ENCODE measurements at places on chromosomes 7 and 10.

GRCh38 chr7:2645274-2645868, 13.6 kb downstream of the TTYH3 start:
- no peak for DNase-seq

DNA sequence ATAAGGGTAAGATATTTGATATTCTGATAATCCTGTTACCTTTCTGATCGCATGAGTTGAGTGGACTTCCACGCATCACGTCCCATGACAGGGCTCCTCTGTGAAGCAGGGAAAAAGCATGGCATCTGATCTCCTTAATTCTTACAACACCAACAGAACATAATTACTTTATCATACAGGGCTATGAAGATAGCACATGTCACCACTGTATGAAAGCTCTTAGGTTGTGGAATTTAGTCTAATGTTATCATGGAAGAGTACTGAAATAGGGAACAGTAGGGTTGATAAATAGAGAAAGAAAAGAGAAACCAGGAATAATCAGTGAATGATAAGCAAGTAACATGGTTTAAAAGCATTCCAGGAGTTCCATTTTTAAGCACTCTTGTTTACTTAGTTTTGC, 212.0 kb downstream of the CACNB2 start:
- no peak for DNase-seq

GRCh38 chr7:102300643-102301221, 14.1 kb downstream of the SH2B2 start:
- no peak for DNase-seq

DNA sequence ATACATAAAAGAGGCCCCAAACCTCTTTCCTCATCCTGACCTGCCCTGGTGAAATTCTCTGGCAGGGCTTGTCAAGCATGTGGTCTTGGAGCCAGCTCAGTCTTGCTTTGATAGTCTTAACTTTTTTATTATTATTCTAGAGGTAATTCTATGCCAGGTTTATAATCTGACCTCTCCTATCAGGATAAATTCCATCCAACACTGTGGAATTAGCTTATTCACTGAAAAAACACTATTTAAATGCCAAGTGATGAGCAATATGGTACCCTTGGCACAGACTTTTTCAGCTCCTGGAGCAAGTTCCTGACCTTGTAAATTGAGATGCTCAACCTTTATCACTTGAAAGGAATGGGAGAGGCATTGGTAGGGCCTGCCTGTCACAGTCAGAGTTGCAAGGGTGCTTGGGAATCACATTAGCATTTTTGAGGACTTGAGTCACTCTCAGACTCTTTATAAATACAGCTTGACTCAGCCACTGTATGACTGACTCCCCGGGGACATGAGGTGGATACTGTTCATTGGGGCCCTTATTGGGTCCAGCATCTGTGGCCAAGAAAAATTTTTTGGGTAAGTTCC, at the start of gene CPA4:
CPA4 (plus strand) TSS at position 480 of the 576 bp plus-strand sequence; CDS start at position 500, 20 bp downstream.
- DNase-seq, result no peak

DNA sequence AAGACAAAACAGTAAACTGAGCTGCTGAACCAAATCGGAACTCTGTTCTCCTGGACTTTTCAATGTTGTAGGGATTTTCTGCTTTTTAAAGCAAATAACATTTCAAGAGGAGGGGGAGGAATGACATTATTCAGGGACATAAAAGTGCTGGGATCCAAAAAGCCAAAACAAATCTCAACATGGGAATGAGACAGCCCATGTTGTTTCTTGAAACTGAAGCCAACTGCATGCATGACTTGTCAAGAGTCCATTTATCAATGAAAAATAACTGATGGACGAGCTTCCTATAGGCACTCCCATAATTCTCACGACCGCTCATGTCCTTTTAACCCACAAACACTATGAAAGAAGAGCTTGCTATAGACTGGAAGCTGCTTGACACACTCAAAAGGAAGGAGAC, 27.8 kb downstream of the FAM53B start:
- DNase-seq, result no peak

DNA sequence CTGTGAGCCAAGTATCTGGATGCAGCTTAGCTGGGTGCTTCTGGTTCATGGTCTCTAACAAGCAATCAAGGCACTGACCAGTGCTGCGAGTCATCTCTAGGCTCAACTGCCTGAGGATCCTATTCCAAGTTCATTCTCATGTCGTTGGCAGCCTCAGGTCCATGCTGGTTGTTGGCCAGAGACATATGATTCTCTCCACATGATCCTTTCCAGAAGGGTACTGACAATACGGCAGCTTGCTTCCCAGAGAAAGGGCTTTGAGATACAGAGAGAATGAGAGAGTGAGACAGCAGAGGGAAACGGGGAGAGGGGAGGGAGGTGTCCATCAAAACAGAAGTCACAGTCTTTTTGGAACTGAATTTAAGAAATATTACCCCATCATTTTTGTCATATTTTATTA, 405.6 kb downstream of the XPNPEP1 start:
- no peak for DNase-seq

GRCh38 chr7:28125431-28126409, 54.9 kb downstream of the JAZF1 start:
- no peak for DNase-seq

DNA sequence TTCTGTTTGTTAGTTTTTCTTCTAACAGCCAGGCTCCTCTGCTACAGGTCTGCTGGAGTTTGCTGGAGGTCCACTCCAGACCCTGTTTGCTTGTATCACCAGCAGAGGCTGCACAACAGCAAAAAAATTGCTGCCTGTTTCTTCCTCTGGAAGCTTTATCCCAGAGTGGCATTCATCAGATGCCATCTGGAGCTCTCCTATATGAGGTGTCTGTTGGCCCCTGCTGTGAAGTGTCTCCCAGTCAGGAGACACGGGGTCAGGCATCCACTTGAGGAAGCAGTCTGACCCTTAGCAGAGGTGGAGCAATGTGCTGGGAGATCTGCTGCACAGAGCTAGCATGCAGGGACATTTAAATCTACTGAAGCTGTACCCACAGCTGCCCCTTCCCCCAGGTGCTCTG, 26.7 kb upstream of the CROT start:
- DNase-seq, result no peak

- DNase-seq, result peak; percentile 15
Measured at GRCh38 chr10:98041352-98042043, 11.1 kb upstream of the CRTAC1 start.

- DNase-seq, result no peak
Measured at GRCh38 chr10:72323771-72324191, 30.9 kb downstream of the DNAJB12 start.

GRCh38 chr10:87546971-87547413, 42.3 kb downstream of the MINPP1 start:
- DNase-seq, result no peak

- DNase-seq, result no peak
Measured at GRCh38 chr7:102895602-102896001, 17.2 kb upstream of the LRRC17 start.

DNA sequence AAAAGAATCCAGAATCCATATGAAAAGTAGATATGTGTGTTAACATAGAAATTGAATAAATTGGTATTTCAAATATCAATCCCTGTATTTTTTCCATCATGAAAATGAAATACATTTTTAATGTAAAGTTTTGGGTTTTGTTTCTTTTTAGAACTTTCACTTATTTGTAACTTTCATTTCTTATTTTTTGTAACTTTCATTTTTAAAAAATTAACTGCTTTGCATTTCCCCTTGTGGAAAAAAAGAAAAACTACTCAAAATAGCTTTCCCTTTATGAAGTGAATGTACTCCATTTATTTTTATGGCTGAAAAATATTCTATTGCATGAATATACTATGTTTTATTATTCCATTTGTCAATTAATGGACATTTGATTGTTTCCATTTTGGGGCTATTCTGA, 75.6 kb upstream of the SMNDC1 start:
- DNase-seq, result no peak

DNA sequence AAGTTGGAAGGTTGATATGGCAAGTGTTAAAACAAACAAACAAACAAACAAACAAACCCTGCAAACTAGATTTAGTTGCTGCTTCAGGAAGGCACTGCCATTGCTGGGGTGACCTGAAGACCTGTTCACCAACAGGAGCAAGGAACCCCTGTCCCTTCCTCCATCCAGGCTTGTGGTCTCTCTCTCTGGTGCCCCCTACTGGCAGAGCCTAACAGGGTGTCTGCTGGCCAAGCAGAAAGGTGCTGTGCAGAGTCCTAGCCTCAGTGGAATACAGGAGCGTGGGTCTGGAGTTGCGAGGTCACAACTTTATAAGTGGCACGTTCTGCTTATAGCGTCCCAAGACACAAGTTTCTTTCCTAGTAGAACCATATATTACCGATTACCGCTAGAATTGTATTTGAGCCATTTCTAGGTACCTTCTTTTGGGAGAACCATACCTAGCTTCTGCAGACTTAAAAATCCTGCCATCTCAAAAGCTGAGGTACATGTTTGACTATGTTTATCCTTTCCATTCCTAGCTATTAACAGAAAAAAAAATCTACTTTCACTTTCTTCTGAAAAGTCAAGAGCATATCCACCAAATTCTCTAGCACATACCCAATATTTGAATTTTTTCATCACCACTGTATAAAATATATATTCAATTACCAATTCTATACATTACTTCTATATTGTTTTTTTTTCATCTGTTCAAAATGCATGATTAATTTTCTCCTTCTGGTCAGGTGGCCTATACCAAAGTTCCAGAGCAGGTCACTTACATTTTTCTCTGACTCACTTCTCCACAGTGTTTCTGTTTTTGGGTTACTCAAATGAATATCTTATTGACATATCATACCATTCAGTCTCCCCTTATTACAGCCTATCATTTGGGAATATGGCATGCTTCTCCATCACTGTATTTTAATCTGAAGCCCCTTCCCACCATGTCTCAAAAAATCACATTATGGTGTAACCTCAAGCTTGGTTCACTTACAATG, 29.1 kb upstream of the CALD1 start:
- peak; percentile 66 for DNase-seq

DNA sequence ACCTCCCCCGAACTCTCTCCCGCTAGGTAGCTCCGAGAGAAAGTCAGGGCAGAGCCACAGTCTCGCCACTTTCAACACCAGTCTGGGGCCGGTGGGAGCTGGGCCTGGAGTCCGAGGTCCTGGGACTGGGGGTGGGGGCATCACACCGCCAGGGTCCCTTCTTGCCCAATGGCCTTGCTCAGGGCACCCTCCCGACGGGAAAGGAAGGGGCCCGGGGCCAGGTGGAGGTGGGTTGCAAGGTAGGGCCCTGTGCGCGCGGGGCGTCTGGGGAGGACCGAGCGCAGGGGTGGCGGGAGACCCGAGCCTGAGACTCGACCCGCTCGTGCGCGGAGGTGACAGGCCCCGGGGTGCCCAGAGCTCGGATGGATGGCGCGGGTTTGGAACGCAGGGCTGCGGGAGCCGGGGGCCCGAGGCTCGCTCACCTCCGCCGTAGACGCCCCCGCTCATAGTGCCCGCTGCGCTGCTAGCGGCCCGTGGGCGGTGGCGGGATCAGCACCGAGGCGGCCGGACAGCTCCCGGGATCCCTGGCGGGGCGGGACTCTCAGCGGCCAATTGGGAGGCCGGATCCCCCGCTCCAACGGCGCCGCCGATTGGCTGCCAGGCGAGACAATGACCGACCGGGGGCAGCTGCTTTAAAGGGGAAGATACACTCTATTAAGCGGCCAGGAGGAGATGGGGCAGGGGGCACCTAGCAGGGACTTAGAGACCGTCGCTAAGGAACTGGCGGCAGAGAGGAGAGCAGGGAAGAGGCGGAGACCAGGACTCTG, at the start of gene ACTL6B:
ACTL6B (minus strand) TSS at position 541 of the 767 bp plus-strand sequence; CDS start at position 447, 94 bp downstream.
- DNase-seq, result no peak

- no peak for DNase-seq
Measured at GRCh38 chr10:78513330-78513729, 479.7 kb downstream of the RPS24 start.

DNA sequence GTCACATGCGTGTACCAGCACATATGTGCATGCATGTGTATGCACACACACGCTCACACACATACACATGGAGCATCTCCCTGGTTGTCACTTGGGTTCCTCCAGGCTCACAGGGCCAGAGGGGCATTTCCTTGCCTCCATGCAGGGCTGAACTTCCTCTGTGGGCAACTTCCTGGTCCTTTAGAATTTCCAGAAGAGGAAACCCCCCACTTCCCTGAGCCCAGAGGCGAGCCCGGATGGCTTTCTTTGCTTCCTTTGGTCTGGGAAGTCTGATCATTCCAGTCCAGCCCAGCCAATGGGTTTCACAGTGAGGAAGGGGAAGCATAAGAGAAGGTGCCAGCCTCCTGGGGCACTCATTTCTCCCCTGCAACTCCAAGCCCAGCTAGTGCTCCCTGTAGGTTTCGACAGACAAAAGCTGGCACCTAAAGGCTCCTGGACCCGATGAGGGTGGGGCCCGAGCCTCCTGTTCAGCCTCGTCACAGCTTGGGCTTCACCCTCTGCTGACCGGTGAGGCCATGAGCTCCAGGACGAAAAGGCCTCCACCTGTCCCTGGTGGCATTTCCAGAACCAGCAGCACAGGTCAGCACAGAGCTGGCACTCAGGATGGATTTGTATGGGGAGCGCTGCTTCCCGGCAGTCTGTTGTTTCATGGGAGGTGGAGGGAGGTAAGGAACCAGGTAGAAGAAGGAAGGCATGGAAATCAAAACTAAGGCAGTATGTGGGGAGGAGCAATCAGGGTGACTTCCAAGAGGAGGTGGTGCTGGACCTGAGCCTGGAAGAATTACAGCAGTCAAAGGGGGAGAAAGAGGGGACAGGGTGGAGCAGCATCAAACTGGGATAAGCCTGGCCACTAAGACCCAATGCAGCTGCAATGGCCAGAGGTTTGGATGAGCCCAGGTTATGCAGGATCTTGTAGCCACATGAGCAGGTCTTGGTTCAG, 23.7 kb downstream of the BTBD16 start:
- DNase-seq, result no peak

DNA sequence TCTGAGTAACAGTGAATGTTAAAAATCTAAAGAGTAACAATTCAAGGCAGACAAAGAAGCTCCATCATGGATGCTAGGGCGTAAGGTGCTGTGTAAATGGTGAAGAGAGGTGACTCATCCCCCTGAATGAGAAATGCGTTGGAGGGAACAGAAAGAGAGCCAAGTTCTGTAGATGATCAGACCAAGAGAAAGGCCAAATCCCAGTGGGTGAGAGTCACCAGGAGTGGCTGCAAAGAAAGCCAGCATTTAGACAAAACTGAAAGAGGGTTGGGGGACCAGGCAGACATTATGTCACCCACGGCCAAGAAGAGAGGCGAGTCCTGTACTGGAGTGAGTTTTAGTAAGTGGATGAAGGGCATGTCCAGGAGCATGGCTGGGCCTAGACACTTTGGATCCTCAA, 153.1 kb downstream of the TRIL start:
- DNase-seq, result no peak

DNA sequence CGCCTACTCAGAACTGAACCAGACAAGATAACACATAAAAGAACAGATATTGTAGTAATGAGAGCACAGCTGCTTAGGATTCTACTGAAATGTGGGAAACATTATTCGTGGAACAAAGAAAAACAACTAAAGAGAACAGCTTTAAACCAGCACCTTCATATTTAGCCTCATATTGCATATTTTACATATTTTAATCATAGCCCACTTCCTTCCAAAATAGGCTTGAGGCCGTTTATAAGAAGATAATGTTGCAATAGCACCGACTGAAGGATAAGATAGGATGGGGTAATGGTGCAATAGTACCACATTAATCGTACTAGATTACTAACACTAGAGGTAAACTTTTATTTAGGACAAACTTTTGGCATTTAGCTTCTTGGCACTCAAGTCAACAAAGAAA, 71.3 kb downstream of the KCND2 start:
- DNase-seq, result no peak

GRCh38 chr10:33199731-33200232, 134.7 kb downstream of the NRP1 start:
- DNase-seq, result no peak

Measured in activated T-cell treated with anti-CD3 and anti-CD28 coated beads, Interleukin-2, amount 50 U/mL, for 4 hours (primary cell).